Panc1 (cell line): ENCODE measurements at places on chromosomes 12 and 14. TPM values are rescaled to one million over a fixed set of nuclear protein-coding genes. Genes with fewer than 3 reads are reported as not detected.

GUCY2C gene
- 0.13 TPM for total RNA-seq

SPTB gene
- 0.13 TPM for total RNA-seq

- DNase-seq = no peak
- H3K27me3 ChIP-seq = no peaks in the 10 kb centered on the region
- no peaks in the 10 kb centered on the region for H3K36me3 ChIP-seq
- H3K4me3 ChIP-seq = no peak overlapping the region
Measured at GRCh38 chr12:28089338-28089737, 100.9 kb upstream of the CCDC91 start.

MANSC4 gene
- total RNA-seq = not detected

DNA sequence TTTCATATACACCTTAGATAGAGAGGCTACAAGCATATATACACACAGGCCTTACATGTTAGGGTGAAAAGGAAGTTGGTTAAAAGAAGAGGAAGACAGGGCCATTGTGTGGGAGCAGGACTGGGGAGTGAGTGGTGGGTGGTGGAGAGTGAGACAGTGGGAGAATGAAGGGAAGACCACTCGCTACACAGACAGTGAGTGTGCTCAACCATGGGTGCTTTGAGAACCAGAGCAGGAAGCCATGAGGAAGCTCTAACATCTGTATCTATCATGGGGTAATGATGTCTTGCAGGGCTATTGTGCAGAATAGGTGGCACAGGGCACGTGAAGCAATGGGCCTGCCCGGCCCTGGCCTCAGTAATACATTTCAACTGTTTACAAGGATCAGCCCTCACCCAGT, 11.4 kb upstream of the KRT74 start:
- no peaks in the 10 kb centered on the region for H3K36me3 ChIP-seq
- no peak overlapping the region for H3K27ac ChIP-seq
- no peak for DNase-seq
- no peaks in the 10 kb centered on the region for H3K4me1 ChIP-seq
- no peak overlapping the region for H3K4me3 ChIP-seq
- peaks cover 5% of the 10 kb centered on the region for H3K27me3 ChIP-seq

DNA sequence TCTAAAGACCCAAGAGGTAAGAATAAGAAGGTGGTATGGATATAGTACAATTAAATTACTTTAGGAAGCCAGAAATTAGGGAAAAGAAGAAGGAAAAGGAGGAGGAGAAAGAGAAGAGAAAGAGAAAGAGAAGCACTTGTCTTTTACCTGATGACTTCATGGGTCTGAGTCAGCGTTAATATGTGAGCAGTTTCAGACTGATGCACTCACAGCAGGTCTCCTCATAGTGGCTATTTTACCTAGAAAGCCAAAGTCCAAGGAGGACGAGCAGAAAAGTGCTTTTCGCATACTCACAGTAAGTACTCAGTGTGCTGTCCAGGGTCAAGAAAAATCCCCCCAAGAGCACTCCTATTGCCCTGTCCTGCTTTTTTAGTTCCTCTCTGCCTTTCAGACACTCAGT, 222.1 kb downstream of the C12orf42 start:
- H3K36me3 ChIP-seq = no peaks in the 10 kb centered on the region
- H3K4me3 ChIP-seq = no peak overlapping the region
- no peak for DNase-seq

DNA sequence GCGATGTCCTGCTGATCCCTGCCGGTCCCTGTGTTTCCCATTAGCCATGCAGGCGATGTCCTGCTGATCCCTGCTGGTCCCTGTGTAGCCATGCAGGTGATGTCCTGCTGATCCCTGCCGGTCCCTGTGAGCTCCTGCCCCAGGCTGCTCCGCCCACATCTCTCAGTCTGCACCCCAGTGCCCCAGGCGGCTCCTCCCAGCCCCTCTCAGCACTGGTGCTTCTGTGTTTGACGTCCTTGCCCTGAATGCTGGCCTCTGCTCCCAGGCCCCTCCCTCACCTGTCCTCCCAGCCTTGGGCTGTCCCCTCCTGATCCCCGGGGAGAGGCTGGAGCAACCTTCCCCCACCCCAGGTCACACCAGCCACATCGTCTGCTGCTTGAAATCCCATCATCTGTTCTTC, 41.4 kb upstream of the TEX22 start:
- no peaks in the 10 kb centered on the region for H3K27me3 ChIP-seq
- DNase-seq = no peak
- H3K27ac ChIP-seq = no peak overlapping the region
- no peaks in the 10 kb centered on the region for H3K36me3 ChIP-seq
- H3K4me1 ChIP-seq = no peaks in the 10 kb centered on the region

GRCh38 chr12:56722832-56723231, 2.3 kb downstream of the NACA start:
- no peaks in the 10 kb centered on the region for H3K27me3 ChIP-seq
- H3K27ac ChIP-seq = peak overlapping the region; percentile 100
- H3K4me1 ChIP-seq = peaks cover 51% of the 10 kb centered on the region
- H3K36me3 ChIP-seq = peaks cover 27% of the 10 kb centered on the region

- no peak overlapping the region for H3K4me3 ChIP-seq
- no peaks in the 10 kb centered on the region for H3K4me1 ChIP-seq
- H3K27me3 ChIP-seq = no peaks in the 10 kb centered on the region; the same call in 1 of the 2 replicates
- no peak overlapping the region for H3K27ac ChIP-seq
- no peak for DNase-seq
Measured at GRCh38 chr12:11981121-11981733, 89.5 kb upstream of the BCL2L14 start.

DNA sequence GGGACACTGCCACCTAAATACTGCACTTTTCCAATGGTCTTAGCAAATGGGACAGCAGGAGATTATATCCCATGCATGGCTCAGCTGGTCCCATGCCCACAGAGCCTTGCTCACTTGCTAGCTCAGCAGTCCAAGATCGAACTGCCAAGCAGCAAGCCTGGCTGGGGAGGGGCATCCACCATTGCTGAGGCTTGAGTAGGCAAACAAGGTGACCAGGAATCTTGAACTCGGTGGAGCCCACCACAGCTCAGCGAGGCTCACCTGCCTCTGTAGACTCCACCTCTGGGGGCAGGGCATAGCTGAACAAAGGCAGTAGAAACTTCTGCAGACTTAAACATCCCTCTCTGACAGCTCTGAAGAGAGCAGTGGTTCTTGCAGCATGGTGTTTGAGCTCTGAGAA, 370.8 kb upstream of the MGAT4C start:
- no peak overlapping the region for H3K27ac ChIP-seq
- H3K27me3 ChIP-seq = no peaks in the 10 kb centered on the region
- DNase-seq = no peak
- no peaks in the 10 kb centered on the region for H3K36me3 ChIP-seq

DIO2 gene
- 0.05 TPM for total RNA-seq

- H3K27me3 ChIP-seq = no peaks in the 10 kb centered on the region
- no peaks in the 10 kb centered on the region for H3K4me1 ChIP-seq
- no peaks in the 10 kb centered on the region for H3K36me3 ChIP-seq
- no peak overlapping the region for H3K4me3 ChIP-seq
- no peak overlapping the region for H3K27ac ChIP-seq
Measured at GRCh38 chr14:23530375-23531055, 21.1 kb downstream of the ZFHX2 start.

LIMA1 gene
- total RNA-seq = 155 TPM

PRPH gene
- 0.39 TPM for total RNA-seq

- no peaks in the 10 kb centered on the region for H3K27me3 ChIP-seq
- peaks cover 7% of the 10 kb centered on the region; the same call in 1 of the 2 replicates for H3K4me1 ChIP-seq
- H3K36me3 ChIP-seq = peaks cover 36% of the 10 kb centered on the region
- no peak overlapping the region for H3K4me3 ChIP-seq
Measured at GRCh38 chr12:46210873-46211439, 57.9 kb downstream of the SLC38A1 start.

DNA sequence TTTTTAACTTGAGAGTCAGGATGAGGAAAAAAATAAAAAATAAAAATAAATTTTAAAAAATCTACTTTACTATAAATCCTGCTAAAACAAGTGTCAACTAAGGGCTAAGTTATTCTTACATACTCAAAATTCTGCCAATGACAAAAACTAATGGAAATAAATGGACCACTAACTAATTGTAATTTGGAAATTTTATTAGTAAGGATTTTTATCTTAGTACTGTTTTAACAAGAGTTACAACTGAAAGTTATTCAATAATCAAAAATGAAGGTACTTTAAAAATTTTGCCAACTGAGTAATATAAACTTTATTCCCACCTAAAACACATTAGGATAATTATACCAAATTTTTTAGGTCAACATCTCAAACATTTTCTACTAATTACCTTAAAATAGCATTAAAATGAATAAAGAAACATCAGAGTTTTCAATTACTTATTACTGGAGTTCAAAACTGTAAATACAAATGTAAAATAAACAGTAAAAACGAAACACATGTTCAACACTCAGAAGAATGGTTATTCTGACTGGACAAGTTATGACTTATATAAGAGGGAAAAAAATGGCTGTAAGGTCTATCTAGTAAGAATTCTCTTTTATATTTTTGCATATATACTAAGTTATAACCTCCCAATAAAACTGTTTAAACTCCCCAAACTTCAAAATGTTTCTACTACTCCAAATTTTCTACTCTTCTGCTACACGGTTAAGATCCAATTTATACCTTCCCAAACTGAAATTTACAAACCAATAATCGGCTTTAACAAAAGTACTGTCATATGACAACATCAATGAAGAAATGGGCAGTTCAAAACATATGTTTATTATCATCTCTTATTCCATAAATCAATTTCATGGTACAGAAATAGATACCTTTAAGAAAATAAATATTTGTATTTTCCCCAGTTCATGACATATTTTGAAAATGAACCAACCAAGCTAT, 2.7 kb downstream of the HECTD1 start:
- H3K27ac ChIP-seq = no peak overlapping the region
- no peaks in the 10 kb centered on the region for H3K27me3 ChIP-seq

GRCh38 chr14:20501346-20501745, 4.0 kb upstream of the RNASE10 start:
- H3K27ac ChIP-seq = no peak overlapping the region
- H3K4me1 ChIP-seq = no peaks in the 10 kb centered on the region; the same call in 1 of the 2 replicates
- DNase-seq = no peak
- no peak overlapping the region for H3K4me3 ChIP-seq

DNA sequence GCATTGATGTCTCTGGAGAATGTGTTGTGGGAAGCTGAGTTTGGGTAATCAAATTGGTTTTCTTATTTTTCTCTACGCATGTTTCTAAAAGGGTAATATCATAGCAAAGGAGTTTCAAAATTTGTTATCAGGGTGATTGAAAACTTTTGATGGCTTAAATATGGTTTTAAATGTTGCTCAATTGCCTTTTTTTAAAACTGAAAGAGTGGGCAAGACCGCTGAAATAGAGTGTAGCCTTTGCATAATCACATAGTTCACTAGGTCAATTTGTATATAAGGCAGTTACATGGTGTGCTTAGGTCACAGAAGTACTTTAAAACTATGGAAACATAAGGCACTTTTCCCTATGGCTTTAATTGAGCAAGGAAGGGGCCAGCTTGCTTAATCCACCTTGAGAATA, 167.4 kb downstream of the SNAPC1 start:
- H3K4me1 ChIP-seq = no peaks in the 10 kb centered on the region
- no peaks in the 10 kb centered on the region for H3K27me3 ChIP-seq
- no peak overlapping the region for H3K27ac ChIP-seq
- no peak overlapping the region for H3K4me3 ChIP-seq
- DNase-seq = no peak

TTC7B gene
- total RNA-seq = 40.9 TPM
